Kasumi-1 (cell line): ENCODE measurements at places on chromosomes 2 and 18.

GRCh38 chr18:60259052-60259681 is 113.4 kb downstream of the MC4R start:
- DNase-seq, result peak; percentile 74

GRCh38 chr2:236711440-236711839 is 141.8 kb downstream of the ACKR3 start:
- no peak for DNase-seq

- DNase-seq, result no peak
Measured at GRCh38 chr2:176124110-176124946, 1.8 kb downstream of the HOXD9 start.

GRCh38 chr2:236434593-236434992 is 135.0 kb upstream of the ACKR3 start:
- DNase-seq, result no peak

DNA sequence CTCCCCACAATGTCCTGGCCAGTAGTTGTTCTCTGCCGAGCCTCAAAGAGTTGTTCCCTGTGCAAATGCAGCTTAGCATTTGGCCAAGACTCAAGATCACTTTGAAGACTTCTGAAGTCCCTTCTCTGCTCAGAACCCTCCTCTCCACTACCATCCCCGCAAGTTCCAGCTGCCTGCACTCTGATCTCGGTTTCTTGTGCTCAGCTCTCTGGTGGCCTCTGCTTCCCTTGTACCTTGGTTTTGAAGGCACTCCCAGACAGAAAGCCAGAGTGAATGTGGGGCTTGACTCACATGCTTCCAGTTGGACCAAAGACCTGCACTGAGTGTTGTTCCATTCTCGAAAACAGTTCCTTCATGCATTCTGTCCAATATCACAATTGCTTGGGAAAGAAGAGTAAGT is 28.6 kb downstream of the CRACDL start:
- DNase-seq, result no peak

DNA sequence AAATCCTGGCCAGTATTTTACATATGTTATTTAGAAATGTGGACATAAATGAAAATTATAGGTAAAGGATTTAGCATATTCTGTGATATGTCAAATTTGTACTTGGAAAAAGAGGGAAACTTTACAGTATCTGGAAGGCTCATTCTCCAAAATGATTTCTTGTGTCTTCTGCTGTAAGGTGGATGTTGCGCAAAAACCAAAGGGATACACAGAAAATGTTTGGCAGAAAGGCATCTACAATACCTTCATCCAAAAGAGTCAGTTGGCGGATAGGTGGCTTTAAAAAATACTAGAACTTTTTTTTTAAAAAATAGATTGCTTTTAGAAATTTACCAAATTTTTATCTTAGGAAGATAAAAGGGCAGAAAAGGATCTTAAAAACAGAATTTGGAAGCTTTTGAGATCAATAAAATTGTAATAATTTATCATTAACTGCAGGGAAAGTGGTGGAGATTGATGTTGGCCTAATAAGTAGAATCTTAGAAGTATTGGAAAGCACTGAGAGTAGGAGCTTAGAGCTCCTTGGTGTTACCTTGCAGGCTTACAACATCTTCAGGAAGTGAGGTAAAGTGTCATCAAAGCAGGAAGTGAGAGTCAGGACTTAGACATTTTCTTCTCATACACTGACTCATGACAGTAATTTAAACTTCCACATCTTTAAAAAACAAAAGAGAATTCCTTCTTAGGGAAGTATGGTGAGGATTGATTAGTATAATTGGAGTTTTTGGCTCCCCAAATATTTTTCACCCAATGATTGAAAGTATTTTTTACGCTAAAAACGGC is 2.1 kb downstream of the NABP1 start:
- DNase-seq, result peak; percentile 75

GRCh38 chr2:168727904-168728470 is 74.5 kb upstream of the NOSTRIN start:
- no peak for DNase-seq

- no peak for DNase-seq
Measured at GRCh38 chr2:70938586-70938950, 2.9 kb downstream of the ATP6V1B1 start.

- DNase-seq, result no peak
Measured at GRCh38 chr2:66555501-66556324, 120.8 kb downstream of the MEIS1 start.

DNA sequence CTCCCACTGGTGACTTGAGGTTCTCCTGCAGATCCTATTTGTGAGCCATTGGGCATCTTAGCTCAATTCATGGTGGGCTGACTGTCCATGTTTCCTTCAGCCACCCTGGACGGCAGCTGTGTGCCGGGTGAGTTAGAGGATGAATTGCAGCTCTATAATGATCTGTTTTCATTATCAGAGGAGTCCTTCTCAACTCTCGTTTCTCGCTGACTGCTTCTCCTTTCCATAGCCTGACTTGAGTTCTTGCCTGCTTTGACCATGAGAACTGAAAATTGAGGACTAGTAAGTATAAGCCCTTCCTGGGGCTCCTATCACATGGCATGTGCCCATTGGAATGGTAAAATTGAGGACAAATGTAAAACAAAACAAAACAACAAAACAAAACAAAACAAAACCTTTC is 121.8 kb downstream of the CDC42EP3 start:
- no peak for DNase-seq

- DNase-seq, result no peak
Measured at GRCh38 chr2:18045230-18045629, 166.8 kb downstream of the KCNS3 start.

DNA sequence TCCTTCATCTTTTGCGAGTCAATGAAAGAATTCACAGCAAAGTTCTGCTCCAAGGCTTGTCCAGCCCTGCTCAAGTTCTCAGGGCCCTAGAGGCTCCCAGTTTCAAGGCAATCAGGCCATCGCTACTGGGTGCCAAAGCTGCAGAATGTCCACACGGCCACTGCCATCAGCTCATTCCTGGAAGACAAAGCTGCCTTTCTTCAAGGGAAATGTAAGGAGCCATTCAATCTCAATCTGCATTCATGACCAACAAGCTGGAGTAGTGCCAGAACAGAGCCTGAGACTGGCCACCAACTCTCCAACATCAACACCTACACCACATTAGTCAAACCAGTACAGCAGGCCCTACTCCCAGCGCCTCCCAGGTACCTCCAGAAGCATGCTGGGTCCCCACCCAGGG is 202.2 kb downstream of the TCF4 start:
- no peak for DNase-seq

GRCh38 chr2:60066096-60066839 is 487.2 kb downstream of the BCL11A start:
- DNase-seq, result no peak

- no peak for DNase-seq
Measured at GRCh38 chr2:177668617-177669016, 276.0 kb downstream of the AGPS start.

- DNase-seq, result no peak
Measured at GRCh38 chr2:48072583-48072982, 166.3 kb upstream of the FBXO11 start.

GRCh38 chr2:189927823-189928222 is 134.7 kb downstream of the MSTN start:
- no peak for DNase-seq

GRCh38 chr2:174768557-174768956 is 4.3 kb upstream of the CHRNA1 start:
- DNase-seq, result no peak

GRCh38 chr2:73235315-73236028 is 1.4 kb downstream of the CCT7 start:
- no peak for DNase-seq

GRCh38 chr2:199862788-199863187 is 11.8 kb upstream of the FTCDNL1 start:
- DNase-seq, result no peak

DNA sequence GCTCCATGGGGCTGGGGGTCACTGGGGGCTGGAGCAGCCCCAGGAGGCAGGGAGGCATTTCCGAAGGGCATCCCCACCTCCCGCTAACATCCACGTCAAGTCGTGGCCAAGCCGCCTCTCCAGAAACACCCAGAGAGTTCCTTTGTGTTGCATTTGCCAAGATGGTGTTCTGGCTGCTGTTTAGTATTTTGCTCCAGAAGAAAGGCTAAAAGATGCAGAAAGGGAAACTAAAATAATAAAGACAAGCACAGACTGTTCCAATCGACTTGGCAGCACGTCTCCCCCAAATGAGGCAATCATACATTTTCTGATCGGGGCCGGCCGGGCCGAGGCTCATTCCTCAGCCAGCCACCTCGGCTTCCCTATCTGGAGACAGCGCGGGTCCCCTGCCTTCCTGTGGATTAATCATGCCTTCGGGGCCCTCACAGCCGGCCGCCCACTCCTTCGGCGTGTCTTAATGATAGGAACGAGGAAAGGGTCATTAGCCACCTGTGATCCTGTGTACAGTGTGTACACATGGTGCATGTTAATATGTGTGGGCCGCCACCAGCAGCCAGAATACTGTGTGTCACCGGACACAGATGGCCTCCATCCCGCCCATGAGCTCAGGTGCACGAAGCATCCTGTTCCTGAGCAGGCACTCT is 169.2 kb downstream of the KLHL29 start:
- DNase-seq, result no peak

DNA sequence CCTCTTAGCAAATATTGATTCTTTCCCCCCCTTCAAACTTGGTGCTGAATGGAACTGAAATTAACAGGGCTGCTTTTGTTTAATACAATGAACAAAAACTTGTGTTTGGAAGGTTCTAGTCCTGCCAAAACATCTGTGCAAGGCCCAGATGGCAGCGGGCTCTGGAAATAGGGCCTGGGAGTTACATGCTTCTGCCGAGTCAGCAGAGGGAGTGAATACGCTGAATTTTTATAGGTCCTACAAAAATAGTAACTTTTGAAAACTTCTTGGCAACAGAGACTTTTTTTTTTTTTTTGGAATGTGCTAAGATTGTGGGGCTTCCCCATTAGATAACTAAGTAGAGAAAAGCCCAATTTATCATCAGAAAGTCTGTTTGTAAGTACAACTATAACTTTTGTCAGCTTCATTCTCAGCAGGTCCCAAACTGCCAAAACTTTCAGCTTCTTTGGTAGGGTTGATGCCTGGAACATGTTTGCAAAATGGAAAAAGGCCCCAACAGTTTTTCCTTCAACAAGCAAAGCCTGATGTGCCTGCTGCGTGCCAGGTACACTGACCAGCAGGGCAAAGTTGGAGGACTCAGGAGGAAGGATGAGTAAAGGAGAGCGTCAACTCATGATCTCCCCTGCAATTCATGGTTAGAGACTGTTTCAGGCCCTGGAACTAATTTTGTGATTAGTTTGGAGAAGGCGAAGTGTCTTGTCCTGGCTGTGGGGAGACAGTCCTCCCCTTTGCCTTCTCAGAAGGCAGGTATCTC is 45.1 kb upstream of the HDAC4 start:
- DNase-seq, result no peak

DNA sequence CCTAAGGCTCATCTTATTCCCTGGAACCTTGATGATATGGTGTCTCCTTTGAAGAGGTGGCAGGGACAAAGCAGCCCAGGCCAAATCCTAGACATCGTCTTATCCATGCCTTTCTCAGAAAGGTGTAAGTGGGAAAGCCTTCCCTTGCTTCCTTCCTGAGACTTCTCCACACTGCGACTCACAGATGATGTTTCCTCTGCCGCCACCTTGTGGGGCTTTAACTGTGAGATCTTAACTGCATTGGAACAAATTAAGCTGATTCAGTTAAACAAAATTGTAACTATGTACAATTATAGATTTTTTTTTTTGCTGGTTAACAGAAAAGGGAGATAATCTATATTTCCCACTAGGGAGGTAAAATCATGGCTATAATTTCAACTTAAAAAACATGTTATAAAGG is 10.0 kb upstream of the GCA start:
- peak; percentile 68 for DNase-seq

GRCh38 chr2:74985978-74986609 is 27.7 kb downstream of the POLE4 start:
- no peak for DNase-seq

- DNase-seq, result no peak
Measured at GRCh38 chr2:37858400-37858711, 66.7 kb upstream of the RMDN2 start.

- no peak for DNase-seq
Measured at GRCh38 chr18:73040247-73040646, 172.5 kb upstream of the NETO1 start.

- DNase-seq, result no peak
Measured at GRCh38 chr2:230910546-230911177, 14.4 kb downstream of the GPR55 start.

- no peak for DNase-seq
Measured at GRCh38 chr2:108968619-108969018, 20.4 kb downstream of the EDAR start.

- DNase-seq, result no peak
Measured at GRCh38 chr2:127754186-127754585, 52.9 kb downstream of the SFT2D3 start.

GRCh38 chr2:126307740-126308139 is 348.2 kb upstream of the GYPC start:
- no peak for DNase-seq

DNA sequence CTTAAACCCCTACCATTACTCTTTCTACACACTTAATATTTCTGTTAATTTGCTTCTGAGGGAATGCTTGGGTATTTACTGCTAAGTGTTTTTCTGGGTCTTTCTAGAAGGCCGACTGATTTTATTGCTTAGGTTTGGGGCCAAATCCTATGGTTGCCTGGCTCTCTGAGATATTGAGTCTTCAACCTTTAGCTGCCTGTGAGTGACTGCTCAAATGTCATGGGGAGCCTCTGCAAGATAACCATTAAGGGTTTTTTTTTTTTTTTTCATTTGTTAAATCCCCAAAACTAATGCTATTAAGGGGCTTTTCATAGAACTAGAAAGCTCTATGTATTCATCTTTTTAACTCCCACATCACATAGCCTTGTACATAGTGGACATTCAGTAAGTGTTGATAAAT is 5.0 kb downstream of the OSBPL6 start:
- DNase-seq, result no peak

- no peak for DNase-seq
Measured at GRCh38 chr2:234278556-234279255, 218.2 kb downstream of the ARL4C start.

- DNase-seq, result no peak
Measured at GRCh38 chr18:8279781-8280330, 329.4 kb upstream of the RAB12 start.

DNA sequence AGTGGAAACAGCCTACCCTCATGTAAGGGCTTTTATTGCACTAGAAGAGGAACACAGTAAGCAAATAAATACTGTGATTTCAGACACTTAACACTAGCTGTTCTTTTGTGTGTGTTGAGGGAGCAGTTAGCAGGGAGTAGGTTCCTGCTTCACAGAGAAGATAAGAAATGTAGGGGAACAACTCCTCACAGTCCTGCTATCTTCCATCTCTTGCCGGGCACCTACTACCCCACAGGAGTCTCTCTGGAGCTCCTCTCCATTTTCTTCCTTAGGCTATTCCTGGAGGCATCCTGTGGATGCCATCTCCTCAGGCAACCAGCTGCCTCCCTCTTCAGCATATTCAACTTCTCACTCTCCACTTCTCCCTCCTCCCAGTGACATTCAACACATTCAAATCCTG is 145.0 kb downstream of the SRBD1 start:
- DNase-seq, result no peak

GRCh38 chr2:68915393-68915792 is 37.3 kb downstream of the GKN2 start:
- DNase-seq, result no peak

GRCh38 chr2:37639631-37640030 is 31.8 kb downstream of the CDC42EP3 start:
- no peak for DNase-seq

- peak; percentile 48 for DNase-seq
Measured at GRCh38 chr2:150610670-150611279, 123.3 kb upstream of the RND3 start.
